ENCODE measurements at places on chromosomes 3 and 15. TPM values are rescaled to one million over a fixed set of nuclear protein-coding genes. Genes with fewer than 3 reads are reported as not detected.

DNA sequence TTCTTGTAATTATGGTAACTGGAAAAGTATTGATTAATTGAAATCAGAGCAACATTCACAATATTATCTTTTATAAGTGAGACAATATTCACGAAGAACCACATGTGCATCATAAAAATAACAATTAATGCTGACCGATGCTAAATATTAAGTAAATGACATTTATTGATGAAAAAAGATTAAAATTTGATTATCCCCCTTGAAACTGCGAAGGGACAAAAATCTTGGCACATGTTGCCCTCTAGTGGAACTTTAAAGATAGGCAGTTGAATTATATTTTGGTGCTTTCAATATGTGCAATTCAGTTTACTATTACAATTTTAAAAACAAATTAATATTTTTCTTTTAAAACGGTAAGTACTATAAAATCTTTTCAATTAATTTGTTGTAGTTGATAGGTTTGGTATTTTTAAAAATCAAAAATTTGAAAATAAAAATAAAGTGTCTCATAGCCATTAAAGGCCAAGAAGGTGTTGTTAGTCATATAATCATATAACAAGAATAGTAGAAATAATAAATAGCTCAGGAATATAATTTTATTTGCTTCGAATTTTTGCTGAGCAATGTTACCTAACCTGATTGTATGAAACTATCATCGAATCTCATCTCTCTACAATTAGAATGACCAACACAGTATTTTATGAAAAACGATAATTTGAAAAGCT is 270.2 kb downstream of the ROBO1 start:
- DNase-seq: no peak

- peak; percentile 21 for DNase-seq
These were observed 139.7 kb upstream of the CPNE4 start for GRCh38 chr3:132174500-132174899.

GRCh38 chr3:48776854-48777253 is 59.8 kb upstream of the IP6K2 start:
- DNase-seq: no peak

- no peak for DNase-seq
These were observed 39.6 kb downstream of the CBLB start for GRCh38 chr3:105829229-105829628.

- DNase-seq: no peak
These were observed 85.7 kb downstream of the RYR3 start for GRCh38 chr15:33396475-33396874.

- peak; percentile 23 for DNase-seq
These were observed at the start of gene WDR49 for GRCh38 chr3:167653760-167654159. TSS of gene WDR49 (minus strand) at chr3:167653942. CDS start at chr3:167653425, 517 bp downstream.

DNA sequence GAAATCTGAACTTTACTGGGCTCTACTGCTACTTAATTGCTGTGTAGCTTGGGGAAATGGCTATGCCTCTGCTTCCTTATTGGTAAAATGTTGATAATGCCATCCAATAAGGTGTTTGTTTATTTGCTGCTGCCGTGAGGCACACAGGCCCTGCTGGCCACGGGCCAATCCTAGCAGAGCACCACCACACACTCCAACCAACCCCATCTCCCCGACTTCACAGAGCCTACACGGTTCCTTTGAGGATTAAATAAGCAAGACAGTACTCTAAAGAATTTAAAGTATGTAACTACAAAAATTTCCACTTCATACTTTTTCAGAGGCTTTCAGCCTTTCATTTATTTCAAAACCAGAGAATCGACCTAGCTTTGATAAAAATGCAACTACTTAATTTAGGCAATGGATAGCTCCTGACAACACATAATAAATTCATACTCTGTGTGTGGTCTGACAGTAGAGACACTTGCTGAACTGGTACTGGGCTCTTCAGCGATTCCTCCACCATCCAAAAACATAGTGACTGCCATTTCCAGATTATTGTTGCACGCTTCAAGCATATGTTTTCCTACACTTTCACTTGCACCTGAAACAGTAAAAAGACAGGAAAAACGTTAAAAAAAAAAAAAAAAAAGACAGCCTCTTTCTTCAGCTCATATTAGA is 25.3 kb downstream of the UBXN7 start:
- DNase-seq: no peak

DNA sequence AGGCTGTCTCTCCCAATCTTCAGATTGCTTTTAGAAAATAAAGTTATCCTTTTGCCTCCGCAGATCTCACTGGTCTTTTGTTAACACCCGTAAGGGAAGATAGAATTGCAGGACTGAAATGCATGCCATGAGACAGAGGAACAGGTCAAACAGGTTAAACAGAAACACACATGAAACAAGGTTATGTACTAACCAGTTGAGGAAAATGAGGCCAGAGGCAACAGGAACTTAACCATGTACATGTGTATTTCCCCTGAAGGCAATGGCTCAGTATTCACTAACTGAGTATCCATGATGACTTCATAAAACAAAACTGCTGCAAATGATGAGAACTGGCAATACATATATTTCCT is 169.1 kb upstream of the NSMCE3 start:
- DNase-seq: no peak

DNA sequence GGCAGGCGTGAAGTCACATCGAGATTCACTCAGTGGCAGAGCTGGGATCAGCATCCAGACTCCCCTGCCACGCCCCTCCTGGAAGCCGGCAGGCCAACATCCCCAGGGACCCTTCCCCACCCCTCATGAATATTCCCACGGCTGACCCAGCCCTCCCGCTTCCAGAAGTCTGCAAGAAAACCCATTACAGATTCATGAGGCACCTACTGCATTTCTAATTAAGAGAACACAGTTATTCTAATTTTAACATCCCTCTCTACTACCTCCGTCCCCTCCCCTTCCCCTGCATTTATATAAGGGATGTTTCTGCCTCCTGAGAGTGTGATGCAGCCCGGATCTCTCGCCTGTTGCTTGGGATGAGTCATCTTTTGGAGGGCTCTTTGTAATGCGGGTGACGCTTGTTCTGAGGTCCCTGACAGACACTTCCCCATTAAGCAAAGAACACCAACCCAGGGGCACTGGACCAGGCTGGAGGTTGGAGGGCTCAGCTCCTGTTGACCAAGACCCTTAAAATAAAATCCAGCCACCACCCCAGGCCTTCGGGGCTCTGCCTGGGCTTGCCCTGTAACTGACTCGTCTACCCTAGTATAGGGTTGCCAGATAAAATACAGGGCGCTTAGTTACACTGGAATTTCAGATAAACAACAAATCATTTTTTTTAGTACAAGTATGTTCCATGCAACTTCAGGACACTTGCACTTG is 118.7 kb downstream of the NUP210 start:
- DNase-seq: peak; percentile 81

DNA sequence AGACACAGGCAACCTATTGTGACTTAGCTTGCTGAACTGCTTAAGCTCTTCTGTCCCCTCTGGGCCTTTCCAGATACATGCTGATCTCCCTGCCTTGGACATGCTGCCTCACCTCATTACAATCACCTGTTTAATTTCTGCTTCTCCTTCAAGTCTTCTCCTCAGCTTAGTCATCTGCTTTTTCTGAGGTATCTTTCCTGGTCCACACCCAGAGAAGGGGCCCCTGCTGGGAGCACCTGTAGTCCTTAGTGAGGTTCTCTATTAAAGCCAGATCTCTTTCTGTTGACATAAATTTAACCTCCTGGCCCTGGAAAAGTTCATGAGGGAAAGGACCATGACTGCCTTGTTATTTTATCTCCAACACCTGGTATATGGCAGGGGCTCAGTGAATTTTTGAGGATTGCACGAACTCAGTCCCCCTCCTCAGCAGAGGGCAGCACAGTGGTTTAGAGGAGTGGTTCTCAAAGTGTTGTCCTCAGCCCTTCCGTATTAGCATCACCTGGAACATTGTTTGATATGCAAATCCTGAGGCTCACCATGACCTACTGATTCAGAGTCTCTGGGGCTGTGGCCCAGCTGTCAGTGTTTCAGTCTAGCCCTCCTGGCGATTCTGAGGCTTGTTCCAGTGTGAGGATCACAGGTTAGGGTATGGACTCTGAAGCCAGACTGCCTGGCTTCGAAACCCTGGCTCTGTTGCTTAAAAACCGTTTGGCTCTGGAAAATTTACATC is 12.7 kb downstream of the COL6A6 start:
- no peak for DNase-seq

Gene AADACL2
- not detected for total RNA-seq

Gene QRICH1
- total RNA-seq: 69.9 TPM

Gene HTR3E
- not detected for total RNA-seq

Gene CCDC71
- 36.2 TPM for total RNA-seq
